ENCODE measurements at places on chromosomes 16 and 17. TPM values are rescaled to one million over a fixed set of nuclear protein-coding genes. Genes with fewer than 3 reads are reported as not detected.

- DNase-seq, result peak; percentile 53
Observed at GRCh38 chr17:73091770-73092522, 542 bp downstream of the SLC39A11 start.

DNA sequence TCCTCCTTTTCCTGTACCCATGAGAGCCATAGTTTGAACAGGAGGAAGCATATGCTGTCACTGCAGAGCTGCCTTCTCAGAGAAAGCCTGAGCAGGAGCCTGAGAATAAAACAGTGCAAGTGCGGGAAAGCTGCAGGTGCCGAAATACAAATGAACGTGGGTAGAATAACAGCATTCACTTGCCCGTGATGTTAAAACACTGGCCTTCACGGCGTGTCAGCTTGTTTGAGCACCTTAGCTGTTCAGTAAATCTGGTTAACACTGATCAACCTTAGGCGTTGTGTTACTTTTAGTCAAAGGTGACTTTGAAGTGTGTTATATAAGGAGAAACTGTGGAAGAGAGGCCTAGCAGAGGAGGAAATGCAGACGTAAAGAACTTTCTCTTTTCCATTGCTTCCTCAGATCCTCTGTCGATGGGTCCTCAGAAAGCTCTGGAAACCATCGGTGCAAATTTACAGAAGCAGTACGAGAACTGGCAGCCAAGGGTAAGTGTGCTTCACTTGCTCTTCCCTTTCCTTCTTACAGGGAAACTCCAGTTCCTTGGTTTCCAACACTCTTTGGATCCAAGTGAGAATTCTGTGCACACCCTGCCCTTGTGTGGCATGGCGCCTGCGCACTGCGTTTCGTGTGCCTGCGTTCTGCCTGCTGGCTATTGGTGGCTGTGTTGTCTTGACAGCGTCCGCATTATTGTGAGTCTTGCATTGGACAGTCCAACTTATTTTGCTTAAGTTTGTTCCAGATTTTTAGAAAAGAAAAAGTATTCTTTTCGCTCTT, 98.9 kb downstream of the RPTOR start:
- no peak for DNase-seq

The DCTPP1 gene
- total RNA-seq, result 38.4 TPM

GRCh38 chr17:69723741-69724140, 309.2 kb downstream of the MAP2K6 start:
- DNase-seq, result no peak

DNA sequence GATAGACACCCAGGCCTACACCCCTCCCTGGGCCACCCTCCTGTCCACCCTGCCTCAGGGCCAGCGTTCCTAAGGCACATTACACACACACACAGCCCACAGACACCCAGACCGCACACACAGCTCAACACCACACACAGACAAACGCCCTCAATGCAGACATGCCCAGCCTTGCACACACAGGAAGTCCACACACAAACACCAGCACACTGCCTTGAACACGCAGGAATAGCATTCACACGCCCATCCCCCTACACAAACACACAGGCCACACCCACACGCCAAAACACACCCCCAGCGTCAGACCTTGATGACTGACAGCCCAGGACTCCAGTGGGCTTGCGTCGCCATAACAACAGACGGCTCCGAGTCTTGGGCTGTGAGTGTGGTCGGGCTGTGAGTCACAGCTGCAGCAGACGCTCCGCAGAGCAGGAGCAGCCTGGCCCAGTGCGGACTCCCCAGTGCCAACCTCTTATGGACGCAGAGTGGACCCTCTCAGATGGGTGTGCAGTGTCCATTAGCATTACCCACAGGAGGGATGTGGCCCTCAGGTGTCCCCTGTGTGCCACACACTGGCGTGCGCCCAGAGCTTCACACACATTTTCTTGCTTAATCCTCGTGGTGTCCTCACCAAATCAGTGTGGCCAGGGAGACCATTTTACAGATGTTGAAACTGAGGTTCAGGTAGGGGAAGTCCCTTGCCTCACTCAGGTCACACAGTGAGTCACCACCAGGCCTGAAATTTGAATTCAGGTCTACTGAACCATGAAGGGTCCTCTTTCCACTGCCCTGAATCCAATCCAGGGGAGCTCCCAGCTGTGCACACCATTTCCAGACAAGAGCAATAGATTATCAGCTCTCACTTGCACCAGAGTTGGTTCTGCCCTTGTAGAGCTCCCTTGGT, 17.8 kb upstream of the RAI1 start:
- DNase-seq, result peak; percentile 56

The PHKB gene
- total RNA-seq, result 72.1 TPM
